ENCODE measurements at places on chromosomes 16 and 17. TPM values are rescaled to one million over a fixed set of nuclear protein-coding genes. Genes with fewer than 3 reads are reported as not detected.

HOXB9 gene
- total RNA-seq, result 8.5 TPM

HAGH gene
- 69.2 TPM for total RNA-seq

MYOCD gene
- 1.6 TPM for total RNA-seq

PROCA1 gene
- total RNA-seq, result 2.0 TPM

BAIAP2 gene
- 63.1 TPM for total RNA-seq

KRTAP1-1 gene
- not detected for total RNA-seq

TAT gene
- total RNA-seq, result 0.06 TPM

CRHR1 gene
- total RNA-seq, result not detected

CNP gene
- total RNA-seq, result 72.8 TPM

PLSCR3 gene
- 36.1 TPM for total RNA-seq

WFDC1 gene
- total RNA-seq, result not detected

CLEC10A gene
- not detected for total RNA-seq

KRTAP3-2 gene
- total RNA-seq, result 0.42 TPM

GDPD3 gene
- total RNA-seq, result 1.4 TPM

KRT23 gene
- not detected for total RNA-seq

KRT37 gene
- not detected for total RNA-seq

HCRT gene
- total RNA-seq, result not detected

TAOK2 gene
- 26.3 TPM for total RNA-seq

KRT32 gene
- total RNA-seq, result not detected

OTOP3 gene
- not detected for total RNA-seq

KCNAB3 gene
- total RNA-seq, result 2.9 TPM

KRT36 gene
- not detected for total RNA-seq

YPEL2 gene
- 3.2 TPM for total RNA-seq

ATP1B2 gene
- 0.23 TPM for total RNA-seq

HSPB9 gene
- total RNA-seq, result not detected

YWHAE gene
- total RNA-seq, result 590 TPM

SLFN5 gene
- total RNA-seq, result 2.8 TPM

TK2 gene
- total RNA-seq, result 14.8 TPM

SEPTIN12 gene
- not detected for total RNA-seq

RNF227 gene
- total RNA-seq, result 1.4 TPM

SP6 gene
- 3.0 TPM for total RNA-seq

CCDC200 gene
- total RNA-seq, result not detected

TEX19 gene
- 0.43 TPM for total RNA-seq

SERPINF2 gene
- total RNA-seq, result 1.2 TPM

SKA2 gene
- 183 TPM for total RNA-seq

APOBR gene
- total RNA-seq, result 0.06 TPM

TEX14 gene
- 0.06 TPM for total RNA-seq

CACNG3 gene
- not detected for total RNA-seq

NPIPA2 gene
- total RNA-seq, result 0.97 TPM

PMP22 gene
- 256 TPM for total RNA-seq

HAS3 gene
- 51.4 TPM for total RNA-seq

CDK3 gene
- 4.5 TPM for total RNA-seq

MYH3 gene
- total RNA-seq, result 1.4 TPM

TBC1D3C gene
- not detected for total RNA-seq
